ENCODE measurements at places on chromosomes 11 and 22.

- no peak for DNase-seq
Measured at GRCh38 chr22:46346680-46347405, 11.3 kb downstream of the TRMU start.

GRCh38 chr11:8403310-8403709 is 139.6 kb upstream of the LMO1 start:
- no peak for DNase-seq

- no peak for DNase-seq
Measured at GRCh38 chr22:48253573-48253972, 1491.1 kb downstream of the TBC1D22A start.

DNA sequence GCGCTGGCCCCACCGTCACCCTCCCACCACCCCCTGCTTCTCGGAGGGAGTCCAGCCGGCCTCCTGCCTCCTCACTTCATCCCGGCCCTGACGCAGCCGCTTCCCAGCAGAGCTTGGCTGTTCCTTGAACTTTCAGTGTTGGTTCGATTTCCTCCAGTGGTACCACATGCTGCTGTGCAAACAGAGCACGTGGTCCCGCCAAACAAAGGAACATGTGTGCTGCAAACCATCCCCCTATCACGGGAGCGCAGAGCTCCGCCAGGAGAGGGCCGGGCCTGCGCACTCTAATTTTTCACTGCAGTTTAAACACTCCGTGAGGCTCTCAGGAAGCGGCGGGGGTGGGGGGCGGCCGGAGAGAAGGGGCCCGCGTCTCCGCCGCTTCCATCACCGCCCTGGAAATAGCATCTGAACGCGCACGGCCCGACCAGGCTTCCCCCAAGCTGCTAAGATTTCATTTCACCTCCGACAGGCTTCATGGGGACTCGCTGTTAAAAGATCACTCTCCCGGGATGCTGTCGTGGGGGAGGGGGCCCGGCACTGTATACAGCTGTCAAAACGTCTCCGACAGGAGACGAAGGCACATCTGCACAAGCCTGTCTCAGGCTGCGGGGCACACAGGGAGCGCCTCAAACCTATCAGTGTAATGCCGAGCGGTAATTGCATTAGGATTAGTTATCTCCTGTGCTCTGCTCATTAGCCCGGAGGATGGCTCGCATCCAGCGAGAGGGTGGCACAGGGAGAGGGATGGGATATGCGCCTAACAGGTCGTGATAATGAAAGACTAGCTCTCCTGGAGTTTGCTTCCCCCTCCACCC is 269.9 kb upstream of the SORL1-AS1 start:
- DNase-seq, result no peak

All from CD4-positive, alpha-beta T cell treated with Interleukin-2 at 100 ng/mL for 4 hours (primary cell).